ENCODE measurements at places on chromosomes 11 and 22.

GRCh38 chr22:44386386-44387035 lies 73.8 kb upstream of the SHISAL1 start:
- DNase-seq = no peak

DNA sequence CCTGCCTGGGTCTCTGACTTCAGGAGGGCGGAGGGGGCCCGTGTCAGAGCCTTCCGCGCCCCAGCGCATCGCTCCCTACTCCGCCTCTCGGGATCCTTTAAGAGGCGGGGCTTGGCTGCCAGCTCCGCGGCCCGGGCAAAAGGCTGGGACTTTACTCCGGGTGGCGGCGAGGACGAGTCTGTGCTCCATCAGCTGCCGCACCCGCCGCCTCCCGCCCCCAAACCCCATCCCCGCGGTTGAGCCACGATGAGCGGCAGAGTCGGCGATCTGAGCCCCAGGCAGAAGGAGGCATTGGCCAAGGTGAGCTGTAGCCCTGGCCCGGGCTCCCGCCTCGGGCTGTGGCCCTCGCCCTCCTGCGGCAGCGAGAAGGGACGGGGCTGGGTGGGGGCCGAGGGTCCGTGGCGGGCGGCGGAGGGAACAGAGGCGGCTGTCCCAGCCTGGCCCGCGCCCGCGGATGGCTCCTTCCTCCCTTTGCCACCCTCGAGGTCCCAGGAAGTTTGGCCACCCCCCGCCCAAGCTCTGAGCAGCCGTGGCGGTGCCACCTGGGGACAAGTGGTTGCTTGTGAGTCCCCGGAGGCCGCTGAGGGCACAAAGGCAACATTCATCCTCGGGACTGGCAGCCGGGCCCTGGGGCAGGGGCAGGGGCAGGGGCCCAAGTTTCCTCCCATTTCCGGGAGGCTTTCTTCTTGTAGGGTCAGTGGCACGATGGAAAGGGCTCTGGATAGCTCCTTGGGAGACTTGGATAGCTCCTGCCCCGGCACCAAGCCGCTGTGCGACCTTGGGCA lies at the start of gene SEC14L2:
Gene SEC14L2 (plus strand): TSS at position 148 of the 785 bp plus-strand sequence. CDS start 99 bp downstream, at position 247.
- peak; percentile 64 for DNase-seq

- no peak for DNase-seq
Observed at GRCh38 chr11:124339396-124340141, 19.6 kb upstream of the OR8D2 start.

DNA sequence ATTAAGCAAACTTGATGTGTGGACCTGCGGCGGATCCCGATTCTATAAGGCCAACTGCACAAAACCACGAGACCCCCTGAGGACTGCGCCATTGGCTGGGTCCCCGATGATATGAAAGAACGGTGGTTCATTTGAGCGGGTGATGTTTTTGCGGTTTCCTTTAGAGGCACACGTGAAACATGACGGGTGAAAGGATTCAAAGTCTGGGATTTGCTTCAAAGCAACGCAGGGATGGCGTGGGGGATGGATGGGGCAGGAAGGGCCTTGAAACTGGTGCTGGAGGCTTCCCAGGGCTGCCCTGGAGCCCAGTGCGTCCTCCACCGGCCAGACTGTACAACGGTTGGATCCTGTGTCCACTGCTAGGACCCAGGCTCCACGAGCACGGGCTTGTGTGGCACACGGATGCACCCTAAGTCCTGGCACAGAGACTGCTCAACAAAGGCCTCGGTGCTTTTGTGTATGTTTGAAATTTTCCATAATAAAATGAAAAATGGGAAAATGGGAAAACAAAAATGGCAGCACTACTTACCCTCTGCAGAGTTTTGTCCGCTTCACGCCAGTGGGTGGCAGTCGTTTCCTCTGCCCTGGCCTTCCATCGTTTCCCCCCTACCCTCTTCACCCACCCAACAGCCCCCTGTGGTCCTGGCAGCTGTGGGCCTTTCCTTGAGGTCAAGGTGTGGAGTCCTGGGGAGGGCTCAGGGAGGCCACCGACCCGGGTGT lies 3.6 kb downstream of the ASCL2 start:
- DNase-seq = peak; percentile 42
